Stimulated activated CD4-positive, alpha-beta T cell treated with anti-CD3 and anti-CD28 coated beads, Interleukin-1b, Interleukin-23, amount 100 ng/mL, for 4 hours (primary cell): ENCODE measurements at places on chromosomes 13 and 19.

- no peak for DNase-seq
Measured at GRCh38 chr19:16446724-16447368, 24.9 kb downstream of the EPS15L1 start.

DNA sequence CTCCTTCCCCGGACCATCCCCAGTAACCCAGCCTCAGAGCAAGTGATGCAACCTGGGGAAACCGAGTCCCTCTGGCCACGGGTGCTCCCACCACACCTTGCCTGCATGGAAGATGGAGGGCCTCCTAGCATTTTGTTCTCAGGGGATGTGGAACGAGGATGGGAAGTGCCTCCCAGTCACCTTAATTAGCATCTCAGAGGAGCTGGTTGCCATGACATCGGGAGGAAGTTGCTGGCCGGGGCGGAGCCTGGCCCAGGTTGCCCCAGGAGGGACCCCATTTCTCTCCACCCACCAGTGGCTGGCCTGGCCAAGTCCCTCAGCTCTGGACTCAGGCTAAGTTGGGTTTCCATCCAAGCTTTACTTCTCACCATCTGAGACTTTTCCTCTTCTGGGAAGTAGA lies 24.1 kb upstream of the PTPRS start:
- DNase-seq, result no peak

DNA sequence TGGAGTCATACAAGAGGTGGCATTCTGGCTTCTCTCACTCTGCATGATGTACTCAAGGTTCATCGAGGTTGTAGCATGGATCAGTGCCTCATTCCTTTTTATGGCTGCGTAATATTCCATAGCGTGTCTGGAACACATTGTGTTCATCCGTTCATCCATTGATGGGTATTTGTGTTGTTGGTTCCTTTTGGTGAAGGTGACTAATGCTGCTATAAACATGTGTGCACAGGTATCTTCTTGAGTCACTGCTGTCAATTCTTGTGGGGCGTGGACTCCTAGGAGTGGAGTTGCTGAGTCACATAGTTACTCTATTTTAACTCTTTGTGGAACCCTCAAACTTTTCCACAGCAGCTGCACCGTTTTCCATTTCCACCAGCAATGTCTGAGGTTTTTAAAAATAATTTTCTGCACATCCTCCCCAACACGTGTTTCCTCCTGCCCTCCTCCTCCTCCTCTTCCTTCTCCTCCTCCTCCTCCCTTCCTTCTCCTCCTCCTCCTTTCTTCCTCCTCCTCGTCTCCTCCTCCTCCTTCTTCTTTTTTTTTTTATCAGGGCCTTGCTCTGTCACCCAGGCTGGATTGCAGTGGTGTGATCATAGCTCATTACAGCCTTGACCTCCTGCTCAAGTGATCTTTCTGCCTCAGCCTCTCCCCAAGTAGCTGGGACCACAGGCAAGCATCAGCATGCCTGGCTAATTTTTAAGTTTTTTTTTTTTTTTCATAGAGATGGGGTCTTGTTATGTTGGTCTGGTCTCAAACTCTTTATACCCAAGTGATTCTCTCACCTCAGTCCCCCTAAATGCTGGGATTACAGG lies 2.0 kb upstream of the TMEM221 start:
- no peak for DNase-seq

DNA sequence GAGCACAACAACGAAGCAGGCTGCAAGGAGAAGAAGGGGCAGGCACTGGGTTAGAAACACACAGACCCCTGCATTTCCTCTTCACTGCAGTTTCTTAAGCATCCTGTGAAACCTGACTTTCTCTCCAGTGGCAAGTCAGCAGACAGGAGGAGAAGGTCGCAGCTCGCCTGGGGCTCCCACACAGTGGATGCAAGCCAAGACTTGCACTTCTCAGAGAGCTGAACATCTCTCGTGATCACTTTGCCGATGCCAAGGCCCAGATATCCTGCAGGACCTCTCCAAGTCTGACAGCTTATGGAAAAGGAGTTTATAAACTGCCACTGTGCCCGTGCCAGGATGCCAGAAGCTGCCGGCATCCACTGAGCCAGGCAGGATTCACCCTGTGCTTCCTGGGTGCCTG lies 18.4 kb downstream of the TMEM272 start:
- DNase-seq, result no peak

- DNase-seq, result no peak
Measured at GRCh38 chr19:5458420-5458819, 3.2 kb downstream of the ZNRF4 start.

DNA sequence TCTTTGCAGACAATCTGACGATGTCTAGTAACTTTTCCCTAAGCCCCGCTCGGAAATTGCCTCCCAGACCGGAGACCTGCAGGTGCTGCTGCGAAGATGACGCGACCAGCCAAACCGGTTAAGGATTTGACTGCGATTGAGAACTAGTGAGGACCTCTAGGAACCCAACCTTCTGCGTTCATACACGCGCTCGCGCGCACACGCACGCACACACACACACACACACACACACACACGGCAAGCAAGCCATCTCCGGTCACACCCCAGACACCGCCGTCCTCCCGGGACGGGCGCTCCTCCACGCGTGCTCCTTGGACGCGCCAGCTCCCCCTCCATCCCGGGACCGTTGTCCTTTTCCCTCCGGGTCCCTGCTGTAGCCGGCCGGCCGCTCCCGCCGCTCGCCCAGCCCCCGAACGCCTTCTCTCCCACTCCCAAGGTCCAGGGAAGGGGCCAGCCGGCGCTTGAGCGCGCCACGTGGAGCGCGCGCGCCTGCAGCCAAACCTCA lies 1.2 kb downstream of the TBC1D4 start:
- DNase-seq, result no peak

GRCh38 chr13:30785191-30785850 lies 50.0 kb downstream of the ALOX5AP start:
- DNase-seq, result no peak

GRCh38 chr13:33101835-33102234 lies 85.6 kb downstream of the KL start:
- DNase-seq, result no peak

- no peak for DNase-seq
Measured at GRCh38 chr19:14053500-14053899, 8.4 kb downstream of the PALM3 start.

- DNase-seq, result no peak
Measured at GRCh38 chr13:41554626-41555386, 97.5 kb downstream of the RGCC start.

DNA sequence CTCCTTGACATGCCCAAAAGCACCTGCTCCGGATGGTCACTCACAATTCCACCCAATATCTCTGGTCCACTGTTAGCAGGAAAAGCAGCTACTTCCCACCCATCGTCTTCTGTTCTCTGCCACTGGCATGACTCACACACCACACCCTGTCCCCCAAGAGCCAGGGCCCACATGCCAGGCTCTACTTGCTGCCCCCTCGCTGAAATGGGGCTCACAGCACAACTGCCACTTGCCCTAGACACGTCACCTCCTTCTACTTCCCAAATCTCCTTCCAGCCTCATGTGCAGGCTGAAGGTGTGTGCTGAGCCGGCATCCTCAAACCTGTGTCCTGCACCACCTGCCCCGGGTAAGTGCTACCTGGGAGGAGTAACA lies 65.0 kb downstream of the TBC1D4 start:
- DNase-seq, result no peak

- no peak for DNase-seq
Measured at GRCh38 chr13:49373716-49374115, 70.1 kb downstream of the CAB39L start.

- DNase-seq, result no peak
Measured at GRCh38 chr19:47331931-47332547, at the start of gene C5AR2. Gene C5AR2 (plus strand): TSS chr19:47332175. CDS start chr19:47340800, 8,625 bp downstream.

DNA sequence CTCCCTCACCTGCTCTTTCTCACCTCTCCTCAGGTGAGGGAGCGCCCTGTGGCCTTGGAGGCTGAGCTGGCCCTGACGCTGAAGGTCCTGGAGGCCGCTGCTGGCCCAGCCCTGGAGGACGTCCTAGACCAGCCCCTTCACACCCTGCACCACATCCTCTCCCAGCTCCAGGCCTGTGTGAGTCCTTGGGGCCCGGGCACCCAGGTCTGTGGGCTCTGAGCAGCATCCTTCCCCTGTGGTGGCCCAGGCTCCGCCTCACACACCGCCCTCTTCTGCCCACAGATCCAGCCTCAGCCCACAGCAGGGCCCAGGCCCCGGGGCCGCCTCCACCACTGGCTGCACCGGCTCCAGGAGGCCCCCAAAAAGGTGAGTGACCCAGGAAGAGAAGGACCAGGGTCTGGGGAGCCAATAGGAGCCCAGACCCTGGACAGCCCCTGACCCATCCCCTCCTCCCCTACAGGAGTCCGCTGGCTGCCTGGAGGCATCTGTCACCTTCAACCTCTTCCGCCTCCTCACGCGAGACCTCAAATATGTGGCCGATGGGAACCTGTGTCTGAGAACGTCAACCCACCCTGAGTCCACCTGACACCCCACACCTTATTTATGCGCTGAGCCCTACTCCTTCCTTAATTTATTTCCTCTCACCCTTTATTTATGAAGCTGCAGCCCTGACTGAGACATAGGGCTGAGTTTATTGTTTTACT lies 1.9 kb downstream of the IFNL1 start:
- DNase-seq, result no peak

DNA sequence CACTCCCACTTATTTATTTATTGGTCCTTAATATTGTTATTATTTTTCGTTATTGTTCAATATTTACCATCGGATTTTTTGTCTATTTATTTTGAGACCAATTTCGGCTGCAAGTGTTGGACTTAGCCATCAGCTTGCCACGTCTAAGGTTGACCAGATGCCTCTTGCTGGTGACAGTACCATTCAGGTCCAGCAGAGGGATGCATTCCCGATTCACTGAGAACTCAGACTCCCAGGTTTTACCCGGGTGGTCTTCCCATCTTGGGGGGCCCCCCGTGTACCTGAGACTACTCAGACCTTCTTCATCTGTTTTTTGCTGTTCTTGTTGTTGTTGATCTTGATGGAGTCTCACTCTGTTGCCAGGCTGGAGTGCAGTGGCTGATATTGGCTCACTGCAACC lies 1435.2 kb downstream of the UQCRFS1 start:
- no peak for DNase-seq

- no peak for DNase-seq
Measured at GRCh38 chr19:55441319-55441691, 1.8 kb downstream of the SHISA7 start.

GRCh38 chr19:28067882-28068281 lies 1145.1 kb downstream of the UQCRFS1 start:
- no peak for DNase-seq

DNA sequence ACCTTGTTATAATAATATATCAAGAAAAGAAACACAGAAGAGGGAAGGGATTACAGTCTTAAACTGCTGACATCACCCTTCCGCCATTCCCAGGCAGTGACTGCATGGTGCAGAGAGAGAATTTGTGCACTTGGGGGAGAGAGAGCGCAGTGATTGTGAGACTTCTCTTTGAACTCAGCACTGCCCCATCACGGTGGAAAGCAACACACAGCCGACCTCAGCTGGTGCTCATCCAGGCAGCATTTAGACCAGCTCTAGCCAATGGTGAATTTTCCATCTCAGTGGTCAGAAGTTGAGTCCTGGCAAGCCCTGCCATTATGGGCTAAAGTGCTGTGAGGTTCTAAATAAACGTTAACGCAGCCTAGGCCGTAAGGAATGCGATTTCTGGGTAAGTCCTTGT lies 1681.5 kb downstream of the EFNB2 start:
- no peak for DNase-seq

DNA sequence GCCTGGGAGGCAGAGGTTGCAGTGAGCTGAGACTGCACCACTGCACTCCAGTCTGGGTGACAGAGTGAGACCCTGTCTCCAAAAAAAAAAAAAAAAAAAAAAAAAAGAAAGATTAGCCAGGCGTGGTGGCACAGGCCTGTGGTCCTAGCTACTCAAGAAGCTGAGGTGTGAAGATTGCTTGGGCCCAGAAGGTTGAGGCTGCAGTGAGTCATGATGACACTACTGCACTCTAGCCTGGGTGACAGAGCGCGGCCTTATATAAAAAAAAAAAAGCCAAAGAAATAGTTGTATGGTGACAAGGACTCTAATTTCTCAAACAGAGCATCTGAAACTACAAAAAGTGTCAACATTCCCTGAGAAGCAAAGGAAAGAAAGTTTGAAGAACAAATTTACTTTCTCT lies 3.4 kb downstream of the PBX4 start:
- DNase-seq, result no peak

DNA sequence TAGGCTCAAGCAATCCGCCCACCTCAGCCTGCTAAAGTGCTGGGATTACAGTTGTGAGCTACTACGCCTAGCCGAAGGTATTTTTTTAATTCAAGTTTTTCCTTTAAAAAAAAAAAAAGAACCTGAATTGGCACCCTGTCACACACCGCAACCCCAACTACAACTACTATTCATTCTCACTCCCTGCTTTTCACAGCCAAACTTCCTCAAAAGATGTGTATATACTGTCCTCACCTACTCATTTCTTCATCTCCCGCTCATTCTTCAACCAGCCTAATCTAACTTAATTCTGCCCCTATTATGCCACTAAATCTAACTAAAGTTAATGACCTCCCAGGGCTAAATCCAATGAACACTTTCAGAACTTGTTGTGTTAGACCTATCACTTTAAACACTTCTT lies 12.7 kb upstream of the WBP4 start:
- no peak for DNase-seq

DNA sequence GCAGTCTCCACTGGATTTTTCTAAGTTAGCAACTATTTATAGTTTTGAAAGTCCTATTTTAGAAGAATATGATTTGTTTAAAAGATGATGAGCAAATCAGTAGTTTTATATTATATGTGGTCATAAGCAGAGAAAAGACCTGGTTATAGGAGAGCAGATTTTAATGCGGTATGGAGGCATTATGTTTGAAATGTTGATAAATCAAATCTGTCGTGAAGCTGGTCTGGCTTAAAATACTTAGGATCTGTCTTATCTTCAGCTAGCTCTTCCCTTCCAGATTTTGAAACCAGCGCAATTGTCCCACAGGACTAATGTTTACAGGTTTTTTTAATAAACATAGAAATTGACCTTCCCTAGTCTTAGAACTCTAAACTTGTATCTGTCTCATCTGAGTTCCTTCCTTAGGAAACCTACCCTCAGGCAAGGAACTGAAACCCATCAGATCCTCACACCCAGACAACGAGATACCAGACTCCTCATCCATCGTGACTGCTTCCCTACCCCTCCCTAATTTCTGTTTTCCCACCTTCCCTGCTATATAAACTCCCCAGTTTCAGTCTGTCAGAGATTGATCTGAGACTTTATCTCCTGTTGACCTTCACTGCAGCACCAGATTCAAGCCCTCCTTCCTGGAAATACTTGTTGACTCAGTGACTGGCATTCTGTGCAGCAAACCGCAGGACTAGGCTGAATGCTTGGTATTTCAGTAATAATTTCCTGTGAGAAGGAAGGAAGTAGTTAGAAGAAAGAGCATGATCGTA lies 37.8 kb upstream of the CXCL17 start:
- peak; percentile 18 for DNase-seq
